GM12891 (cell line): ENCODE measurements at places on chromosomes 6 and 20.

DNA sequence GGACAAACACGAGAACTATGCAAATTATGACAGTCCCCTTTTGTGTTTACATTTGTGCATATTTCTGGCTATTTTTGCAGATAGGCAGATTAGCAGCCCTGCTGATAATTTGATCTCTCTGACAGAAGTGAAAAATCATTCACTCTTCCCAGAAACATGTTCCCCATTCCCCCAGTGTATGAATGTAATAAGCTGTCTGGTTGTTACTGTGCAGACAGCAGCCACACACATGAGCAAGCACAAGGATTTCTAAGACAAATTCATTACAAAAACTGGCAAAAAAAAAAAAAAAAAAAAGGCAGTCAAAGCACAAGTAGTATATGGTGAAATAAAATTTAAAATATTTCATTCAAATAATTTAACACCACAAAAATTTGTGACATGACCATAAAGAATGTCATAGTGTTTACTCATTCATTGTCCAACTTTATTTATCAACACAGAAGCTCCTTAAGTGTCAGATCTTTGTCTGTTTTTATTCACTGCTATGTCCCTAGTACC is 95.5 kb upstream of the VGLL2 start:
- DNase-seq: no peak

DNA sequence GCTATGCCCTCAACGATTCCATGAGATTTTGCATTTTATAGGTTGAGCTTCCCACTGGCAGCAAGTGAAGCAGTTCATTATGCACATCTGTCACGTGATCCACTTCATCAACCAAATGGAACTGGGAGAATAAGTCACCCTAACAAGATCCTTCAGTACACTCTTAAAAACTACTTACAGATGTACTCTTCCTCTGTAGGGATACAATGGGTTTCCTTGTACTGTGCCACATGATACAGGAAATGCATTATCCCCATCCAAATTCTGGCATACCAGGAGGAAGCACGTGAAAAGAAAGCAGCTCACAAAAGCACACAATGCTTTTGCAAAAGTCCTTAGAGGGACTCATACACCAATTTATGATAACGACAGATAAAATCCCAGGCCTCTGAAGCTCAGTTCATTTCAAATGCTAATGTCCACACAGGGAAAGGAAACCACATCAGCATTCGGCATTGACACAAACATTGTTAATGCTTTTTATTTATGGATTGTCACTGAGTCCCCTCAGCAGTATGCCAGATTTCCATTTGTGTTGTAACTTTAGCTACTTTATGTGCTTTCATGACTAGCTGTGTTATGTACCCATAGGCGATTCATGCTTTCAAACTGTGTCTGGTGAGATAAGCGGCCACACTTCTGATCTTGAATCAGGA is 58.1 kb upstream of the REV3L start:
- DNase-seq: no peak

- no peak for DNase-seq
Observed at GRCh38 chr6:159939591-159940016, 29.3 kb upstream of the IGF2R start.

DNA sequence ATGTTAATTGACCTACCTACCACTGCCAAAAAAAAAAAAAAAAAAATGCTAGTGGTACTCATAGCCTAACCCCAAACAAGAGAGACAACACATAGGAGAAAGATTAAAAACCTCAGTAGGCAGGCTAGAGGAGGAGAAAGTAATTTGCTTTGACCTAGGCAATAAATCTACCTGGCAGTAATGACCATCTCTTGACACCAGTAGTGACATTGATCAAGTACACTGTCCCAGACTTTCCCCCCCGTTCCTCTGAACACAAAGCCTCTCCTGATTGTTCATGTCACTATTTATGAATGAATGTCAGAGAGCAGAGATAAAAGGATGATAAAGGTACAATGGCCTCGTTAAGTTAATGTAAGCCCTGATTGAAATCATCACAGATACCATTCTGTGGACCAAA is 746.8 kb downstream of the CBLN4 start:
- DNase-seq: no peak

- DNase-seq: peak; percentile 5
Observed at GRCh38 chr6:154161689-154162088, 122.6 kb downstream of the OPRM1 start.
